ENCODE measurements at places on chromosomes 6 and 20. TPM values are rescaled to one million over a fixed set of nuclear protein-coding genes. Genes with fewer than 3 reads are reported as not detected.

- H3K27ac ChIP-seq: peak overlapping the region; percentile 81
- no peak for DNase-seq
- H3K27me3 ChIP-seq: no peaks in the 10 kb centered on the region
- no peaks in the 10 kb centered on the region for H3K36me3 ChIP-seq
These were observed 23.5 kb upstream of the RNF24 start for GRCh38 chr20:4038676-4039370.

TMEM217 gene
- total RNA-seq: 23.5 TPM

DNA sequence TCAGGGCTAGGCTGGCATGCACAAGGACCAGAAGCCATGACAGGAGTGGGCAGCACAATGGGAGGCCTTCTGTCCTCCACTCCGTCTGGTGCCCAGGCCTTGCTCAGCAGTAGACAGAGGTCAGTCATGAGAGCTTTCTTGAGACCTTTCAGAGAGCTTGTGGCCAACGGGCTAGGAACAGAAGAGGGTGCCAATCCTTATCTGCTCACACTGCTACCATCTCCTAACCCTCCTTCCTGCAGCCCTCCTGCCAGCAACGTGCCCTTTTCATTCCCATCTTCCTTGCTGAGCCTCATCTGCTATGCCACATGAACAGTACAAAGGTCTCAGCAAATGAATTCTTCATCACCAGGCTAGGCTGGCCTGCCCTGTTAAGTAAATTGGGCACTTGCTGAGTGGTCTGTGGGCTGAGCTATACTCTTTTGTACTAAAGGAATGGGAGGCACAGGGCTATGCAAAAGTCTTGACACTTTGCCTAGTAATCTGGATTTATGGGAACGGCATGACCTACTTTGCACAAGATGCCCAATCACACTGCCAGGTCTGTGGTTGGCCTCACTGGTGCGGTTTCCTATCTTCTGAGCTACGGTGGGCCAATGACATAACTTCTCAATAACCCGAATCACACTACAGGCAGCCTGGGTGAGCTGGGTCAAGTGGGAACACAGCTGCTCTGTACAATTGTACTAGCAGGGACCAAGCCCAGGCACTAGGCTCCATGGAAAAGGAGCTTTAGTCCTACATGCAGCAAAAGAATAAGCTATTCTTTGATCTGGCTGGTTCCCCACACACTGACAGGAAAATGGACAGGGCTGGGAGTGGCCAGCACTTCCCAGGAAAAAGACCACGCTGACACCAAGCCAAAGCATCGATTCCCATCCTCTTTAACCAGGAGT, 47.8 kb downstream of the ELOVL5 start:
- no peaks in the 10 kb centered on the region for H3K36me3 ChIP-seq
- H3K4me1 ChIP-seq: peaks cover 69% of the 10 kb centered on the region
- H3K4me3 ChIP-seq: peak overlapping the region; percentile 88
- no peaks in the 10 kb centered on the region for H3K27me3 ChIP-seq
- peak overlapping the region; percentile 88 for H3K27ac ChIP-seq

DNA sequence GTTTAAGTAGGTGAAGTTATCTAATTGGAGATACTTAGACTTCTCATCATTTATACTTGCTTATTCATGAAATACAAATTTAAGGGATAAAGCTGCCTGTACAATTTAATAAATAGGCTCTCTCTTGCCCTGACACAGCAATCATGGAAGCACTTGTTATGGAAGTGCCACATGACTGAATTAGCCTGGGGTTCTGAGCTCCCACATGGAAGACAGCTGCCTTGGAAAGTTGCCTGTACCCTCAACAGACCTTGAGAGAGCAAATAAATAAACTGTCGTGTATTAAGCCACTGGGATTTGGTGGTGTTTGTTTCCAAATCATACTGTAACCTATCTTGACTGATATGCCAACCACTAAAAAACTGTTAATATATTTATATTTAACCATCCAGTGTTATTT, 87.0 kb upstream of the RSPO3 start:
- H3K27ac ChIP-seq: no peak overlapping the region
- H3K27me3 ChIP-seq: no peaks in the 10 kb centered on the region
- H3K4me3 ChIP-seq: no peak overlapping the region
- H3K4me1 ChIP-seq: no peaks in the 10 kb centered on the region
- DNase-seq: no peak
- no peaks in the 10 kb centered on the region for H3K36me3 ChIP-seq

- no peak for DNase-seq
- H3K4me3 ChIP-seq: no peak overlapping the region
- no peak overlapping the region for H3K27ac ChIP-seq
- H3K4me1 ChIP-seq: no peaks in the 10 kb centered on the region
- H3K36me3 ChIP-seq: no peaks in the 10 kb centered on the region
These were observed 250.6 kb downstream of the BCKDHB start for GRCh38 chr6:80357081-80357480.

DNA sequence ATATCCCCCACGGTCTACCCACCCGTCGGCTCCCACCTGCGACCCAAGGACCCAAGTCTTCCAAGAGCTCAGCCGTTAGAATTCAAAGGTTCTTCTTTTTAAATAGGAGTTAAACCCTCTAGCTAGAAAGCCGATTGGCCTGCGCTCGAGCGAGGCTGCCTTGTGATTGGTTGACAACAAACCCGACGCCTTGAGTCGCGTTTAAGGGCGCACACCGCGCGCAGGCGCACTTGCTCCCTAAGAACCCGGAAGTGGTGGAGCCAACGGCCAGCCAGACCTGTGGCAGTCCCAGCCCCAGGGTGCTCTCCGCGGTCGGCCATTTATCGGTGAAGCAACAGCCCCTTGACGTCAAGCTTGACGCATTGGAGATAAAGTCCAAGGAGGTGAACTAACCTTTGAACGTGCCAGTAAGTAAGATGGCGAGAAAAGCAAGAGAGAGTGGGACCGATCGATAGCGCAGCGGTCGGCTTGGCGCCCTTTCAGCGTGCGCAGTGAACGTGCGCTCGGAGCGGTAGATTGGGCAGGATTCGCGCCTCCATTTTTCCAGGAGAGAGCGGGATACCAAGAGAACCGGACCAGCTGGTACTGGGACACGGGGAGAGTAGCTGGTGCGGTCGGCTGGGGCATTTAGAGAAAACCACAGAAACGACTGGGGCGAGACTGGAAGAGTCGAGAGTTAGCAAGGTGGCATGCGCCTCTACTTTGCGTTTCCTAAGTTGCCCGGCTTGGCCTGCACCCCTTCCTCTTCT, at the start of the genes AURKA and CSTF1:
Gene AURKA, minus strand, starts transcription at position 84 of the 749 bp plus-strand sequence. CDS start 4,018 bp downstream, outside the sequence.
Gene CSTF1, plus strand, starts transcription at position 514 of the 749 bp plus-strand sequence. CDS start 2,908 bp downstream, outside the sequence.
- H3K4me1 ChIP-seq: peaks cover 28% of the 10 kb centered on the region
- DNase-seq: peak; percentile 100
- no peaks in the 10 kb centered on the region for H3K27me3 ChIP-seq
- H3K4me3 ChIP-seq: no peak within 1 kb of the TSS
